ENCODE measurements at places on chromosomes 5 and 9.

GRCh38 chr5:151094030-151094851 lies 13.4 kb upstream of the TNIP1 start:
- ATAC-seq, result peak; percentile 2

DNA sequence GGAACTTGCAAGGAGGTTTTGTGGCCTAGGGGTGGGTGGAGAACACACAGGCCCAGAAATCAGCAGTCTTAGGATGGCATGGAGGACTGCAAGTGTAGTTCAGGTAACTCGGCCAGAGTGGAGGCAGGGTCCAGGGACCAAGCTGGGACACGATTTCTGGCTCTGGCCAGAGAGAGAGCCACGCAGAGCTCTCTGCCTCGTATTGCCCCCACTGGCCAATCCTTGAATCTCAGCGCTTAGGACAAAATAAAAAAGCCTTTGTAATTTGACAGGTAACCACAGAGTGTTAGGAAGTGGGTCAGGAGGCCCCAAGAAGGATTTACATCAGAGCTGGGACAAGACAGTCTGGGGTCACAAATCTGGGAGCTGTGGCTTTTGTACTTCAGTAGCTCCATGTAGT lies 11.7 kb downstream of the MAP3K1 start:
- no peak for ATAC-seq

GRCh38 chr9:81613002-81613812 lies 76.1 kb downstream of the TLE1 start:
- ATAC-seq, result peak; percentile 92

DNA sequence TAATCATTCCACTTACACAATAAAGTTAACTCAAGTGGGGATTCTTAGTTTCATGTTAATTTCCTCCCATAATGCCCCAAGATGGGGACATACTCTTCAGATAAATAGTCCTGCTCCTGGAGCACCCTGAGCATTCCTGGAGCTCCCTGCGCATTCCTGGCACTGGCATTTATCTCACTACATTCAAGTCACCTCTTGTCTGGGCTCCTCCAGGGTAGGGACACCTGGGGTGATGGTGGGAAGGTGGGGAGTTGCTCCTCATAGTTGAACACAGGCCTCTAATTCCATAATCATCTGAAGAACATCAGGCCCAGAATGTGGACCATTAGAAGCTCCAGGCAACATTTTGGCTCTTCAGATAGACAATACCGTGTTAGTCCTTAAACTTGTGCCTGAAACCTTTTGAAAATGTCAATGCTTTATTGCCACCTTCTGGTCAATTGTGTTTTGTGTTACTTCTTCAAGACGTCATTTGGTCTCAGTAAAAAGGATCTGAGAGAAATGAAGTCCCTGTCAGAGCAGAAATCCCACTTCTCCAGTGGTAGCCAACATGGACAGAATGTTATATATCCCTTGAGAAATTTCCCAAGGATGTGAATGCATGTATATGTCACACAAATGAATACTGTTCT lies 14.2 kb upstream of the AGGF1 start:
- no peak for ATAC-seq

DNA sequence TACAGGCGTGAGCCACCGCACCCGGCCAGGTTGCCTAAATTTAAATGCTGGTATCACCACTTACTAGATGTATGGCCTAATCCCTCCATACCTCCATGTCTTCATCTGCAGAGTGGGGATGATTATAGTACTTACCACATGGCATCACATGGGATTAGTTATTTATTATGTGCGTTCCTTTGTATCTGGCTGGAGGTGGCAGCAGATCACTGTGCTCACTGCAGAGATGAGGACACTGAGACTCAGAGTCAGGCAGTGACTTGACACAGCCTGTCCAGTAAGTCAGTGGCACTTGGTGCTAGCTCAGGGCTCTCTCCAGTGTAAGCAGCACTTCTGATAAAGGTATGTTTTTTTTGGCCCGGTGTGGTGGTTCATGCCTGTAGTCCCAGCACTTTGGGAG lies 38.4 kb upstream of the HAND1 start:
- no peak for ATAC-seq

GRCh38 chr5:34001241-34001841 lies 6.5 kb downstream of the AMACR start:
- peak; percentile 80 for ATAC-seq

- ATAC-seq, result no peak
Observed at GRCh38 chr9:35306283-35306682, 144.5 kb downstream of the UNC13B start.

- ATAC-seq, result no peak
Observed at GRCh38 chr5:120874081-120874862, 410.2 kb downstream of the PRR16 start.

- no peak for ATAC-seq
Observed at GRCh38 chr9:105541838-105542237, 16.1 kb upstream of the FKTN start.

- no peak for ATAC-seq
Observed at GRCh38 chr9:92941861-92942260, 5.5 kb upstream of the FGD3 start.

DNA sequence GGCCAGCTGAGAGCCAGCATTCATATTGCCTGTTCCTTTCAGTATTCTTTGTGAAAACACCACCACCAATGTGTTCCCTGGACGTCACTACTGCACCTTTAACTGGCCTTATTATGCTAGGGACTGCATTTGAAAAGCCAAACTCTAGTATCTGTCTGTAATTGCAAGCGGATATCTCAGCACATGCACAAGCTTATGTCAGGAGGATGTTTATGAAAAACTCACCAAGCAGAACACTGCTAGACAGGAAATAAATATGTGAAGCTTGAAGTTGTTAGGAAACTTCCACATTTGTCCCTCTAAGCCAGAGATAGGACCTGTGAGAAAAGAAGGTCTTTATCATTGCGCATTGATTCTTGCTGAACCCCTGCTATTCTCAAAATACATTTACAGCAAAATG lies 135.4 kb upstream of the CCDC152 start:
- no peak for ATAC-seq

DNA sequence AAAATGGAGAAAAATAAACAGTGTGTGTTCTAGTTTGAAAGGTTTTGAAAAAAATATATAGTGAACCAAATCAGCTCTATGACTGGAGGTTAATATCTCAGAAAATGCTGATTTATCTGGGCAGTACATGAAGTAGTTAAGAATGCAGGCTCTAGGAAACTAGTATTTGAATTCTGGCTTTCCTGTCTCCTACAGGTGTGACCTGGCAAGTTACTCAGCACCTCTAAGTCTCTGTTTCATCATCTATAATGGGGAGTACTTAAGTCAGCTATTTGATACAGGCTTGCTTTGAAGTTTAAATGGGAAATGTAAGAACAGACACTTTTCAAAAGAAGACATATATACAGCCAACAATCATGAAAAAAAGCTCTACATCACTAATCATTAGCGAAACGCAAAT lies 5.2 kb downstream of the GRAMD2B start:
- ATAC-seq, result no peak

- no peak for ATAC-seq
Observed at GRCh38 chr9:119121899-119122298, 247.3 kb downstream of the BRINP1 start.

GRCh38 chr5:58462154-58462553 lies 2.3 kb upstream of the PLK2 start:
- ATAC-seq, result no peak

- no peak for ATAC-seq
Observed at GRCh38 chr9:116904165-116904564, 217.1 kb downstream of the TRIM32 start.

DNA sequence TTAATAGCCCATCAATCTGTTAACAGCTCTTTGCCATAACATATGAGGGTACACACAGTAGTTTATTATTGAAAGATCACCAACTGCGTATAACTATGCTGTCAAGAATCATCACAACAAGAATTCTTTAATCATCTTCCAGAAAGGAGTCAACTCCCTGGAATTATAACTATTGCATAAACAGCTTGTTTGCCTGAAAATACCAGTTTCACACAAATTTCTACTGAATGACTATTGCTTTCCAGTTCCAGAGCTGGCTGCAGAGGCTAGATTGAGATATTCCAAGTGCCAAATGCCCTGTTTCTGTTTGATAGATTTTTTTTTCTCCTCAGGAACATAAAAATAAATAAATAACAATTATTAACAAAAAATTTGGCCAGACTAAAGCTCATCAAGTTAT lies 444.7 kb downstream of the TLE1 start:
- no peak for ATAC-seq

DNA sequence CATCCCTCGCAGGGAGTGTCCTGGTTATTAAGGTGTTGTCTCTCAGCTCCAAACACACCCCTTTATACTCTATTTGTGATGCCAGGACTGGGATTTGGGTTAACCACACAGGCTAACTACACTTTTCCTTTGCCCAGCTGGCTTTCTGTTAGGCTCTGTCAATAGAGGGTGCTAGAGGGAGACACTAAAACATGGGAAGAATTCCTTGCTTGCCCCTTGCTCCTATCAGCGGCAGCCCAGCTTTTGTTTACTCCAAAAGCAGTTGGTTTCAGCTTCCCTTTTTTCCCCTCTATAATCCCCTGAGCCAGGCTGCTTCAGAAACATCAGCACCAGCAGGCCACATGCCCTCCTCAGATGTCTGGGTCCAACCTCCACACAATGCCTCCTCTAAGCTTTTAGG lies 297.1 kb downstream of the KCTD16 start:
- ATAC-seq, result no peak

- no peak for ATAC-seq
Observed at GRCh38 chr9:84385386-84386040, 45.0 kb upstream of the SLC28A3 start.

- no peak for ATAC-seq
Observed at GRCh38 chr5:73417303-73418034, 31.1 kb downstream of the FOXD1 start.

DNA sequence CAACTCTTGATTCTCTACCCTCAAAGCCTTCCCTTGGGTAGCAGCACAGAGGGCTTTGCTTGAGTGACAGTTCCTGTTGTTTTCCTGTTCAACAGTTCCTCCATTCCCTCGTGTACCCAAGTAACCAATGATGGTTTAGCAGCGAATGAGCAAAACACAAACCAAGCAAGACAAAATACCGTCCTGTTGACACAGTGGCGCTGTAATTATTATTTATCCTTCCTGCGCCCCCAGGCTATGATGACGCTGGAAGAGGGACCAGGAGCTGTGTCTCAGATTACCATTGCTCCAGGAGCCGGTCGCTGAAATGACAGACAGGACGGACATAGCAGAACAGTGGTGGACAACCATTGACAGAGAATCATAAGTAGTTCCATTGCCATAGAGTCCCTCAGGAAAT lies 154.8 kb downstream of the GADD45G start:
- no peak for ATAC-seq

DNA sequence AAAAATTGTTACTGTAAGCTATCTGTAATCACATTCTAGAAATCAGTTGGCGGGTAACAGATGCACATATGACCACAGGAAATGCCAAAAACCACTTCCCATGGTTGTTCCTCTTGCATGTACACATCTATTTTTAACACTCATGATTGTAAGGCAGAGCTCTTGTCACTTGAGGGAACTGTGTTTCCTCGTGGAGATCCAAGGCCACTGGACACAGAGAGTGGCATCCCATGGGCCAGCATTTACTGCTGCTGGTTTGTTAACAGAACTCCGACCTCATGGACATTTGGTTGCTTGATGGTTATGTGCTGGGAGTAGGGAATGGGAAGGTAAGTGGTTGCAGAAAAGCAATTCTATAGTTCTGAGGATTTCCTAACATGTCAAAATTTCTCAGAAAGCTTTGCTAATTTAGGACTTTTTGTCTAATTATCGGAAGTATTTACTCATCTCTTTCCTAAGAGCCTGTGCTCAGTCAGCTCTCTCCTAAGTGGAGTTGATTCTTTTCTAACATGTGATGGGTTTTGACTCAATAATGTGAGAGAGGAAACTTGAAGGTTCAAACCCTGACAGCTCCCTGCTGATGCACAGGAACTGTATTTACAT lies 202.0 kb upstream of the NR3C1 start:
- ATAC-seq, result peak; percentile 19

DNA sequence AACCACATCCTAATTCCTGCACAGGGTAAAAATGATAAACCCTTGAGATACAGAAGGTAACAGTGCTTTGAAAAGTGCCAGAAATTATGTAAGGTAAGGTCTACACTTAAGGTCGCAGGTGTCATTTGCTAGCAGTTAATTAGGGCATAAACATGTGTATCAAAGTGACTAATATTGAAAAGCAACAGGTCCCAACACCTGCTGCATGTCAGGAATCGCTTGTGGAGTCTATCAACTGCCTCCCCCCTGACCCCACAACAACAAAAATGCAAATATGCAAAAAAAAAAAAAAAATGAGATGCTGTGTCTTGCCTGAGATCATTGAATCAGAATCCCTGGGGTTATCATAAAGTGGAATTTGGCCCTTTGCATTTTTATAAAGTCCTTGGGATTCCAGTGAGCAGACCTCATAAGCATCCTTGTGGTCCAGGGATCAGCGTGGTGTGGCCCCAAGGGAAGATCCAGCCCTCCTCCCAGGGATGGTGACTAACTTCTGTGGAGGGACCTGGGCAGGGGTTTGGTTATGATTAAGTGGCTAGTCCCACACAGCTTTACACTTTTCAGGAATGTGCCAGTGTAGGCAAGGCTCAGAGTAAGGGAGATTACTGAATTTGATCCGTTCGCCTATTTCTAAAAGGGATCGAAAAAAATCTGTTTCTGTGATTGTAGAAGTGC lies 92.5 kb upstream of the TNFSF8 start:
- ATAC-seq, result no peak

DNA sequence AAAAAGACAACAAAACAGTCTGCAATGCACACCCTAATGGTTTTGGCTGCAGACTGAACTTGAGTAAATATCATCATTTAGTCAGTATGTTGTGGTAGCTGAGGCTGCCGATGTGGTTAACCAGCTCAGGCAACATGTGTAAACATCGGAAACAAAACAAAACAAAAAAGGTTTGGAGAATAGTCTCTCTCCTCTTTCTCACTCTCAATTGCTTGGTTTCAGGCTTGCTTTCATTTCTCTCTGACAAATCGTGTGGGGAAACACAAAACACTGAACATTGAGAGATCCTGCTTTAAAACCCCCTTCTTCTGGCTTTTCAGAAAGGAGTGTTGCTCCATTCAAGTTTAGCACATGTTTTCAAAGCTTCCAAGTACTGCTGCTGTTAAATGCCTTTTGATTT lies 453.3 kb downstream of the BNC2 start:
- ATAC-seq, result no peak

GRCh38 chr9:130417602-130418001 lies 27.2 kb upstream of the ASS1 start:
- no peak for ATAC-seq

GRCh38 chr5:42337143-42337542 lies 86.1 kb upstream of the GHR start:
- ATAC-seq, result no peak

GRCh38 chr9:104915753-104916152 lies 12.2 kb downstream of the ABCA1 start:
- ATAC-seq, result no peak

GRCh38 chr5:159343295-159344094 lies 13.2 kb upstream of the IL12B start:
- no peak for ATAC-seq

DNA sequence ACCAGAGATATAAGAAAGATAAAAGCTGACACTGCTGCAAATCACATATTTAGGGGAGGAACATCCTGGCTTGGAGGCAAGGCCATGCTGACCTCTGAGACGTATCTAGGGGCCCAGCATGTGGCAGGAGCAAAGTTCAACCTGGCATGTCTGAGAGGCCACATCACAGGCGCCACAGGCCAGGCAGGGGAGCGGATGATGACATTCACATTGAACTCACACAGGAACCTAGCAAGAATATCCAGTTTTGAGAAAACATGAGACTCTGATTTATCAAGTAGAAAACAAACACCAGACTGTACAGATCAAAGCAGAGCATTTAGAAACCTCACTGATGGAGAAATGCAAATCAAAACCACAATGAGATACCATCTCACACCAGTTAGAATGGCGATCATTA lies 64.2 kb upstream of the STK32A start:
- ATAC-seq, result no peak

All from gastroesophageal sphincter (tissue), 4 donors.